ENCODE measurements at places on chromosomes 13 and 19. TPM values are rescaled to one million over a fixed set of nuclear protein-coding genes. Genes with fewer than 3 reads are reported as not detected.

GRCh38 chr13:96020155-96020575 is 33.0 kb downstream of the UGGT2 start:
- no peak for DNase-seq
- H3K27ac ChIP-seq: no peak overlapping the region
- peaks cover under 1% of the 10 kb centered on the region for H3K4me1 ChIP-seq
- H3K36me3 ChIP-seq: peaks cover 16% of the 10 kb centered on the region
- no peak overlapping the region for H3K4me3 ChIP-seq

The CACNG6 gene
- total RNA-seq: not detected

DNA sequence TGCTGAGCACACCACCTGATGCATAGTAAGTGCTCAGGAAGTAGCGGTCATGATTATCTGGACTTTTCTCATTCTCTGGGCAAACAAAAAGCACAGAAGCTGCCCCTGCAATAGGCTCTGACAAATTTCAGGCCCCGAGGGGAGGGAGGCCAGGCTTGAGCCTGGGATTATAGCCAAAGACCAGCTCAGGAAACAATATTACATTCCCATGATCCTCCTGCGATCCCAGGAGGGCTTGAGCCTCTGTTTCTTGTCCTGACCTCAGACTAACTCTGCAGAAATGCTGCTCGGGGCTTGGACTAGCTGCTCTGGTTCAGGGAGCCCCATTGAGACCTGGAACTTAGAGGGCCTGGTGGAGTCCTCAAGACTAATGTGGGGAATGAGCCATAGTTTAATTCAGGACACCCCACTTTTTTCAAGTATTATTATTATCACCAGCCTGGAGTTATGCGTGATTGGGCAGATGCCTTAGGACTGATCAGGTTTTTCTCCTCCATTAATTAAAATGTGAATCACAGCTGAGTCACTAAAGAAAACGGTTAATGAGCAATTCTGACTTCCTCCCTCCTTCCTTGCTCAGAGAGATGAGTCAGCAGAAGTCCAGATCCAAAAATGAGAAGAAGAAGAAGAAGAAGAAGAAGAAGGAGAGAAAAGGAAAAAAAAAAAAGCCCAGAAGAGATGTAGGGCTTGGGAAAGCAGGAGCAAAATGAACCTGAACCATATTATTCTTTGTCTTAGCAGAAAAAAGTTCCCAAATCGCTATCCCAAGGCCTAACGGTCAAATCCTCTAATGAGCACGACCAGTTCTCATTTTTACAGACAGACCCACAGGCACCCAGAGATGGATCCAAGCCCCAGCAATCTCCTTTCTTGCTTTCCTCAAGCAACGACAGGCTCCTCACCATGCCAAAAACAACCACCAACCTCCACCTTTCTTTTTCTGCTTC is 107.2 kb downstream of the CACNA1A start:
- no peak for DNase-seq
- no peak overlapping the region for H3K27ac ChIP-seq
- no peaks in the 10 kb centered on the region for H3K36me3 ChIP-seq
- no peaks in the 10 kb centered on the region for H3K4me1 ChIP-seq

The DUXA gene
- not detected for total RNA-seq

Measured in esophagus muscularis mucosa (tissue), 4 donors.